ENCODE measurements at places on chromosomes 11 and 22. TPM values are rescaled to one million over a fixed set of nuclear protein-coding genes. Genes with fewer than 3 reads are reported as not detected.

Gene MEI1
- total RNA-seq = 1.3 TPM

Gene KCNE3
- total RNA-seq = 2.3 TPM

Gene FUT4
- 2.9 TPM for total RNA-seq

Gene TRIM51
- total RNA-seq = not detected

Gene NRIP3
- total RNA-seq = 9.7 TPM

All from cardiac atrium fibroblast (primary cell).